Neural crest cell (in vitro differentiated cells): ENCODE measurements at places on chromosomes 3 and 15. TPM values are rescaled to one million over a fixed set of nuclear protein-coding genes. Genes with fewer than 3 reads are reported as not detected.
A peak's percentile ranks its signal among the peaks of the same experiment; 100 is the strongest.

DNA sequence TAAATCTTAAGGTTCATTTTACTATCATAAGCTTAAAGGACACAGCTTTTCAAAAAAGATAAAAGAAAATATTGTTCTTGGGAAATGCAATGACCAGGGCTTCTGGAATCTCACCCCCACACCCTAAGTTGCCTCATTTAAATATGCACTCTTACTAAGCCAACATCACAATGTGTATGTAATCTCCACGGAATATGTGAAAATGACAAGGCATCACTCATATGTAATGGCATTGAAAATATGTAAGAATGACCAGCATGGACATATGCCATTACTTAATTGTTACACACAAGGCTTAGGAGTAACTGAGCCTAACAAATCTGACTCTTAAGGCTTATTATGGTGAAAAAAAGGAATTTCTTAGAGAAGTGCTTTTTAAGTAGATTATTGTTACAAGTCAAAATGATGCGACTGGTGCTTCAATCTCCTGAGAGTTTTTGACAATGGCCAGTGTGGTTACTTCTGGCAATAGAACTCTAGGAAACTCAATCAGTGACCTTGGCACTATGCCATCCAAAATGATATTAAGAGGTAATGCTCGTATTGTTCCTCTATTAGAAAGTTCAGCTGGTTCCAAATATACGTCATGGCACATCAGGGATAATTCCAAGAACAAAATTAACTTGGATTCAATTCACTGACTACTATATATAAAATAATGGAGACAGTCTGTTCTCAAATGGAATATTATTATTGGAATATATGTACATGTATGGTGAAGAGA is 290.0 kb upstream of the PLSCR5 start:
- no peak for DNase-seq
- no peak overlapping the region for H3K4me3 ChIP-seq
- H3K27me3 ChIP-seq, result no peaks in the 10 kb centered on the region

ARGFX gene
- total RNA-seq, result not detected in 2 replicates

DNA sequence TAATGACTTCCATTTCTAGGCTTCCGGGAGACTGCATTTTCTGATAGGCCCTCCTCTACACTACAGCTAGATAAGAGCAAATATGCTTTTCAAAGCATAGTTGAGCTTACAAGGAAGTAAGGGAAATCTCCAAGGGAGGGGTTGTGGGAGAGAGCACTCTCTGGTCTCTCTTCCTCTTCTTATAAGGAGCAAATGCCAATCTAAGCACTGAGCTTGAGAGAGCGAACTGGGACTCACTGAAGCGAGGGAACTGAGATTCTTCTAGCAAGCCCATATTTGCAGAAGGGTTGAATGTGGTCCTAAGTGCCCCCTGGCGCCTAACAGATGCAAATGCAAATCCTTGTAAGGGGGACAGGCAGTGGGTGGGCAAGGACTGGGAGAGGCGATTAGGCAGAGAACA is 164.8 kb downstream of the ERC2 start:
- H3K4me1 ChIP-seq, result peaks cover 11% of the 10 kb centered on the region
- H3K4me3 ChIP-seq, result no peak overlapping the region
- no peak overlapping the region for H3K27ac ChIP-seq
- no peaks in the 10 kb centered on the region for H3K36me3 ChIP-seq
- DNase-seq, result peak; percentile 49
- no peaks in the 10 kb centered on the region for H3K27me3 ChIP-seq

GRCh38 chr15:33021806-33022389 is 172.6 kb downstream of the FMN1 start:
- H3K4me1 ChIP-seq, result peaks cover 7% of the 10 kb centered on the region
- no peak for DNase-seq
- H3K36me3 ChIP-seq, result no peaks in the 10 kb centered on the region

- no peaks in the 10 kb centered on the region for H3K27me3 ChIP-seq
- no peaks in the 10 kb centered on the region for H3K36me3 ChIP-seq
These were observed 112.4 kb upstream of the CCDC54 start for GRCh38 chr3:107264888-107265287.

DNA sequence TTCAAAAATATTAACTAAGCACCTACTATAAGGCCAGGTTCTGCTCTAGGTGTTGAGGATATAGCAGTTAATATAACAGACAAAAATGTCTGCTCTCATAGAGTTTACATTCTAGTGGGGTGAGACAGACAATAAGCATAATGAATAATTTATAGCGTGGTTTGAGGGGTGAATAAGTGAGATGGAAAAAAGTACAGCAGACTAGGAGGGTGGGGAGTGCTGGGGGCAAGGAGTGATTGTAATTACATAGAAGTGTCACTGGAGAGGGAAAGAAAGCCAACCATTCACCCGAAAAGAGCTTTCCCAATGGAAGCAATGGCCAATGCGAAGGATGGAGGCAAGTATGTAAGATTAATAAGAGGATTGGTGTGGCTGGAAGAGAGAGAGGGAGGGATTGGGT is 552.9 kb upstream of the KCNMB2 start:
- H3K27ac ChIP-seq, result no peak overlapping the region
- H3K4me3 ChIP-seq, result no peak overlapping the region
- no peaks in the 10 kb centered on the region for H3K27me3 ChIP-seq
- H3K36me3 ChIP-seq, result no peaks in the 10 kb centered on the region
- no peaks in the 10 kb centered on the region for H3K4me1 ChIP-seq

ANKUB1 gene
- not detected in 2 replicates for total RNA-seq

GRCh38 chr3:196377321-196377720 is 39.1 kb upstream of the TM4SF19 start:
- H3K27ac ChIP-seq, result peak overlapping the region; percentile 51
- H3K27me3 ChIP-seq, result no peaks in the 10 kb centered on the region
- H3K4me3 ChIP-seq, result no peak overlapping the region
- no peak for DNase-seq

PEX5L gene
- 0.96 and 1.7 TPM in 2 replicates for total RNA-seq

DNA sequence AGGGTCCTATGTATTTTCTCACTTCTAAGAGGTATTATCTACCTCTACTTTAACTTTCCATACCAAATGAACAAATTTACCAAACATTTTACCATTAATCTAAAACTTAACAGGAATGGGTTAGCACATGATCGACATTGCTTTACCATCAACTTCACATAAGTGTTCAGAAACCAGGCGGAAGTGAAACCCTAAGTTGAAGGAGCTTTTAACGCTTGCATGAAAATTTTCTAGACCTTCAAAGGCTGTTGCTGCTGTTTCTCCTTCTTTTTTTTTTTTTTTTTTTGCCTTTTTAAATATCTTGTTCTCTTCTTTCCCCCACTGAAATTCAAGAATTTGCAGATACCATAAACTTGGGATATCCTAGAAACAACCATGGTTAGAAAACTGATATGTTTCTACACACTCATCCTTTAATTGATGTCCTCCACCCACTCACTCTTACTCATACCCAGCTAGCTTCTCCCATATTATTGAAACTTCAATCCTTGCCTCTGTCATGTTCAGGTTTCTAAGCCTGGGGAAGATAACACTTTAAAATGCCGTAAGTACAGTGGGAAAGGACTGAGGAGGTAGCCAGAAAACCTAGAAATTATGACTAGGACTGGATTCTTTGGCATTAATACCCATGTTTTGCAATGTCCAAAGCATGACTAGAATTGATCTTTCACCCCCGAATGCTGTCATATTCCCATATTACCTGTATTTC is 24.7 kb downstream of the MYO5A start:
- peaks cover 7% of the 10 kb centered on the region for H3K4me1 ChIP-seq
- H3K36me3 ChIP-seq, result no peaks in the 10 kb centered on the region
- no peak overlapping the region for H3K27ac ChIP-seq
- no peak for DNase-seq
- no peaks in the 10 kb centered on the region for H3K27me3 ChIP-seq

TMCO5A gene
- not detected in 2 replicates for total RNA-seq

KCNAB1 gene
- total RNA-seq, result 0.18 and 0.79 TPM in 2 replicates

CD80 gene
- total RNA-seq, result not detected in 2 replicates

DNA sequence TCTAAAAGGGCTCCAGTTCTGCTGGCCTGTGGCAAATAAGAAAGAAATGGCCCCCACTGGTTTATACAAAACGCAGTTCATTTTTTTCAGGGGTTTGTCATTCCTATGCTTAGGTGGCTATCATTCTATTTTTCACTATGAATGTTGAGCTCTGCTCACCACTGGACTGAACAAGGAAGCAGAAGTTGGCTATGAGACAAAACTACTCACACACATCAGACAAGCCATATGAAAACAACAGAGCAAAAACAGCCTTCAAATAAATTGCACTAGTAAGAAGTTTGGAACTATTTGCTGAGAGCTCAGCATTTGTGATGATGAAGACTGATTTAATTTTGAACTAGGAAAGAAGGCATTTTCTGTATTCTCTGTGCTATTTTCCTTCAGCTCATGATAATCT is 328.5 kb downstream of the MECOM start:
- no peak overlapping the region for H3K4me3 ChIP-seq
- no peak overlapping the region for H3K27ac ChIP-seq
- H3K36me3 ChIP-seq, result no peaks in the 10 kb centered on the region
- DNase-seq, result no peak
- no peaks in the 10 kb centered on the region for H3K27me3 ChIP-seq

GRCh38 chr3:190449801-190450200 is at the start of gene TMEM207:
TSS of gene TMEM207 (minus strand) at chr3:190449901. CDS start at chr3:190449809, 92 bp downstream.
- no peaks in the 10 kb centered on the region for H3K36me3 ChIP-seq
- H3K4me3 ChIP-seq, result no peak within 1 kb of the TSS
- DNase-seq, result no peak
- H3K27ac ChIP-seq, result no peak within 1 kb of the TSS
- no peaks in the 10 kb centered on the region for H3K27me3 ChIP-seq

SV2B gene
- not detected in 2 replicates for total RNA-seq

CSK gene
- 107 and 109 TPM in 2 replicates for total RNA-seq

DNA sequence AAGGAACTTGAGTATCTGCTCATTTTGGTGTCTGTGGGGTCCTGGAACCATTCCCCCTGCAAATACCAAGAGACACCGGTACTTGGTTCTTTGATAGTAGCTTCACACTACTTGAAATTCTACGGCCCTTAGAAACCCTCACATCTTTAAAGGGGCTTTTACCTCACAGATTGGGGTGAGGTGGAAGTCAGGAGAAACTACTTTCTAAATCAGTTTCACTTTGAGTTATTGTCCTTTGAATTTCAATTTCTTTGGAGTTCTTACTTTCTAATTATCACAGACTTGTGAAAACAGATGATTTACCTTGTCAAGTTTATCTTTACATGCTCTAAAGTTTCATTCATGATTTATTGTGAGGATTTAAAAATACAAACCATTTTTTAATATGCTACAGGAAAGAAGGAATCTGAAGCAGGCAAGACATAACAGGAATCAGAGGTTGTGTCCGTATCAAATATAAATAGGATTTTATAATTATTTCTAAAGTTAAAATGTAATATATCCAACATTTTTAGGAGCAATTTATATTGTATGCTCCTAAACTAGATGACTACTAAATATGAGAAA is 98.9 kb downstream of the NEDD4 start:
- no peak overlapping the region for H3K27ac ChIP-seq
- no peak for DNase-seq
- no peak overlapping the region for H3K4me3 ChIP-seq
- peaks cover 3% of the 10 kb centered on the region for H3K36me3 ChIP-seq
- peaks cover 7% of the 10 kb centered on the region for H3K4me1 ChIP-seq

CHL1 gene
- total RNA-seq, result 0.14 and 0.44 TPM in 2 replicates

AADACL2 gene
- not detected in 2 replicates for total RNA-seq

GRCh38 chr3:27708250-27708649 is 13.9 kb downstream of the EOMES start:
- DNase-seq, result no peak
- H3K4me1 ChIP-seq, result peaks cover 13% of the 10 kb centered on the region
- no peak overlapping the region for H3K27ac ChIP-seq

GRCh38 chr3:129416415-129416814 is 12.0 kb downstream of the EFCAB12 start:
- H3K4me1 ChIP-seq, result peaks cover 19% of the 10 kb centered on the region
- H3K4me3 ChIP-seq, result no peak overlapping the region
- DNase-seq, result no peak
- no peak overlapping the region for H3K27ac ChIP-seq
- no peaks in the 10 kb centered on the region for H3K27me3 ChIP-seq

DNA sequence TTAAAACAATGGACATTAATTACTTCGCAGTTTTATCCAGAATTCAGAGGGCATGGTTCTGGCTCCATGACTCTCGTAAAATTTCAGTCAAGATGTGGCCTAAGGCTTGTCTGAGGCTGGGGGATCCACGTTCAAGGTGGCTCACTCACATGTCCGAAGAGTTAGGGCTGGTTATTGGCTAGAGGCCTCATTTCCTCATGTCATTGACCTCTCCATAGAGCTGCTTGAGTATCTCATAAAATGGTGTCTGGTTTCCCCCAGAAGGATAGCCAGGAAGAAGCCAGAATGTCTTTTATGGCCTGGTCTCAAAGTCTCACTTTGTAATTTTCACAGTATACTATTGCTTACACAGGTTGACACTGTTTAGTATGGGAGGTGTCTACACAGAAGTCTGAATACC is 67.3 kb upstream of the DCBLD2 start:
- H3K27me3 ChIP-seq, result no peaks in the 10 kb centered on the region
- no peak overlapping the region for H3K27ac ChIP-seq
- H3K4me3 ChIP-seq, result no peak overlapping the region
- no peaks in the 10 kb centered on the region for H3K36me3 ChIP-seq

- H3K27ac ChIP-seq, result no peak overlapping the region
- DNase-seq, result no peak
- H3K4me1 ChIP-seq, result peaks cover 14% of the 10 kb centered on the region
These were observed 59.4 kb downstream of the SLCO2A1 start for GRCh38 chr3:133970339-133970738.

GRCh38 chr15:98938105-98938417 is 69.5 kb downstream of the PGPEP1L start:
- H3K4me1 ChIP-seq, result peaks cover 6% of the 10 kb centered on the region
- no peak overlapping the region for H3K27ac ChIP-seq
- DNase-seq, result no peak
- no peaks in the 10 kb centered on the region for H3K27me3 ChIP-seq
- H3K4me3 ChIP-seq, result no peak overlapping the region

CIB2 gene
- 36.5 and 37.7 TPM in 2 replicates for total RNA-seq

CIDEC gene
- total RNA-seq, result not detected in 2 replicates
